ENCODE measurements at places on chromosomes 6 and 20. TPM values are rescaled to one million over a fixed set of nuclear protein-coding genes. Genes with fewer than 3 reads are reported as not detected.

The CST1 gene
- 1.0 TPM for total RNA-seq

DNA sequence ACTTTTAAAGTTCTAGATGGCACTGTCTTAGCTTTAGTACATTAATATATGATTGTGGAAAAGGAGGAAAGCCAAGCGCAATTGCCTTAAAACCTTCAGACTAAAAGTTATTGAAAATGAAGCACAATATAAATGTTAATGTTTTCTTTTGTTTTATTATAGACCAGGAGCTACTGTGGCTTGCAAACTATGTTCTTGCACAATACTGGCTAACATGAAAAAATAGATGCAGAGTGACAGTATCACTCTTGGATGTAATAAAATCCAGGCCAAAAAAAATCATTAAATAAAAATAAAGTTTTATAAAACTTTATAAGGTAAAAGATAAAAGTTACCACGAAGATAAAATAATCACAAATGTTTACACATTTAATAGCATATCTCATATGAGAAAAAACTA lies 18.3 kb upstream of the PLN start:
- DNase-seq = no peak

DNA sequence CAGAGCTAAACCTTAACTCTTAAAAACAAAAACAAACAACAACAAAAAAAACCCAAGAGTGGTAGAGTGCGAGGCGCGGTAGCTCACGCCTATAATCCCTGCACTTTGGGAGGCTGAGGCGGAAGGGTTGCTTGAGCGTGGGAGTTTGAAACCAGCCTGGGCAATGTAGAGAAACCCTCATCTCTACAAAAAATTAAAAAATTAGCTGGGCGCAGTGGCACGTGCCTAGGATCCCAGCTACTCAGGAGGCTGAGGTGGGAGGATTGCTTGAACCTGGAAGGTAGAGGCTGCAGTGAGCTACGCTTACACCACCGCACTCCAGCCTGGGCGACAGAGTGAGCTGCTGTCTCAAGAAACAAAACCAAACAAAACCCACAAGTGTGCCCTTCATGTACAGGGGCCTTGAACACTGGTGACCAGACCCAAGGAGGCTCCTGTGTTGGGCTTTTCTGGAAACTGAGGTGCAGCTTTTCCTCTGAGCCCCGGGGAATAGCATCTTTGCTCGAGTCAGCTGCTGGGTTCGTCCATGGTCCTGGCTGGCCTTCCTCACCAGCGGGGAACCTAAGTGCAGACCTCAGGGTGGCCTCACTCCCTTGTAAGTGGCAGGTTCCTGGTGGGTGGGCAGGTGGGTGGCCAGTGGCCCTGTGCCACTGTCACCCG lies 39.9 kb downstream of the PYGB start:
- no peak for DNase-seq

DNA sequence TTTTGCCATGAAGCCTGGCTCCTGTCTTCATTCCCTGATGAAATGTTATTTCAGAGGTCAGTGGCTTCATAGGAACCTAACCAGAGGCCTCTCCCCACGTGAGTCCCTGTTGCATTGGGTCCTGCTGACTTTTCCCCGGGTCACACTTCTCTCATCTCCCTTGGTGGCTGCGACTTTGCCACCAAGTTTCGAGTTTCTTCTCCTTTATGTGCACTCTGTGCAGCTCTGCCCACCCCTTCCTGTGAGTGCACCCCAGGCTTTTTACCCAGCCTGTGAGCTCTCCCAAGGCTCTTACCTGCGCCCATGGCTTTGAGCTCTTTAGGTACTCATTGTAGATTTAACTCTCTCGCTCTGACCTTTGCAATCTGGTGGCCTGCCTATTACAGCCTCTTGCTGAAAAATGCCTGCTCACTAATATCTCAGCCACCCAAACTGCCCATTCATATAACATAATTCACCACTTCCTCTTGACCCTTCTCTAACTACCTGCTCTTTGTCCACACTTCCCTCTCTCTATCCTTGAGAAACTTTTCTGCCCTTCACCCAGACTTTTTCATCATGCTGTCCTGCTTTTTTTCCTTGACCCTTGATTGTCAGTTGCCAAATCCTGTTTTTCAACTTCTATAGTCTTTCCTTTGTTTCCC lies 105.9 kb downstream of the SASH1 start:
- no peak for DNase-seq

The ADGRF1 gene
- 2.4 TPM for total RNA-seq

The EMILIN3 gene
- total RNA-seq = 3.7 TPM

The OTOR gene
- total RNA-seq = not detected

The SASH1 gene
- total RNA-seq = 40.3 TPM

All from testis (tissue), 5 donors.